ENCODE measurements at places on chromosomes 7 and 10.

DNA sequence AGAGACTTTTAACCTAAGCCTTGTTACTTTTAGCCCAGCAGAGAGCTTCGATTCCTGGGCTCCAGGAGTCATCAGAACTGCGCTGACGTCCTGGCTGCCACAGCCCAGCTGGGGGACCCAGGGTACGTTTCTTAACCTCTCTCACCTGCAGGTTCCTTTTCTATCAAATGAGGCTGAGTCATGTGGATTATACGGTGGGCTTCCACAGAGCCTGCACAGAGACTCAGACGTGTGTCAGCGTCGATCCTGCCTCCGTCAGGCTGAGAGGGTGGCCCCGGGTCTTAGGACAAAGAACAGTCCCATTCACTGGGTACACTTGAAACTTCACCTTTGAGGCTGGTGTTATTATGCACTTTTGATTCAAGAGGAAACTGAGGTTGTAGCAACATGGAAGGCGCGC is 100.7 kb upstream of the FGFR2 start:
- no peak for DNase-seq

GRCh38 chr10:63219749-63220148 is 86.6 kb downstream of the NRBF2 start:
- DNase-seq: no peak

GRCh38 chr10:96524741-96525140 is 11.0 kb upstream of the TLL2 start:
- no peak for DNase-seq

DNA sequence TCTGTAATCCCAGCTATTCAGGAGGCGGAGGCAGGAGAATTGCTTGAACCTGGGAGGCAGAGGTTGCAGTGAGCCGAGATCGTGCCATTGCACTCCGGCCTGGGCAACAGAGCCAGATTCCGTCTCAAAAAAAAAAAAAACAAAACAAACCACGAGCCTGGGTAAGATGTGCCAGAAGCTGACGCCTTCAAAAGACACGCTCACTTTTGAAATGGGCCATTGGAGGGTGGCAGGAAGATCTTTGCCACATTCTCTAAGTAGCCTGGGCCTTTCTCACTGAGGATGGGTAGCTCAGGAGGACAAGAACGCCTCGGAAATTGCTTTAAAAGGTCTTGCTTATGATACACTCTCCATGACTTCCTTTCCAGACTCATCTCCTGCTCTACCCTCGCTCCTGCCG is 172.7 kb downstream of the SH3PXD2A start:
- no peak for DNase-seq

DNA sequence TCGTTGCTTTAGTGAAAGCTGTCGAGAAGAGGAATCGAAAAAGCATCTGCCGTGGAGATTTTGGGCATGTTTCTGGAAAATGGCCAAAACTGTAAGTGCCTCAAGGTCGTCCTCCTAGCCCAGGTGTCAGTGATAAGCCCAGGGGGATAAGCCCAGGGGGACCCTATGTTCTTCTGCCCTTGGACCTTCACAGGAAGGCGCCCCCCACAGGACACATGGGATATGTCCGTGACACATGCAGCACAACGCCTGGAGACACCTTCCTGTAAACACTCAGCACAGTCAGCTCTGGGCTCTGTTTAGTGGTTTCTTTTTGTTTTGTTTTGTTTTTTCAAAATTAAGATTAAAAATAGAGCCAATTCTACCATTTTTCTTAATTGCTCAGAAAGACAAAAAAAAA is 272.7 kb downstream of the KLF6 start:
- DNase-seq: no peak

DNA sequence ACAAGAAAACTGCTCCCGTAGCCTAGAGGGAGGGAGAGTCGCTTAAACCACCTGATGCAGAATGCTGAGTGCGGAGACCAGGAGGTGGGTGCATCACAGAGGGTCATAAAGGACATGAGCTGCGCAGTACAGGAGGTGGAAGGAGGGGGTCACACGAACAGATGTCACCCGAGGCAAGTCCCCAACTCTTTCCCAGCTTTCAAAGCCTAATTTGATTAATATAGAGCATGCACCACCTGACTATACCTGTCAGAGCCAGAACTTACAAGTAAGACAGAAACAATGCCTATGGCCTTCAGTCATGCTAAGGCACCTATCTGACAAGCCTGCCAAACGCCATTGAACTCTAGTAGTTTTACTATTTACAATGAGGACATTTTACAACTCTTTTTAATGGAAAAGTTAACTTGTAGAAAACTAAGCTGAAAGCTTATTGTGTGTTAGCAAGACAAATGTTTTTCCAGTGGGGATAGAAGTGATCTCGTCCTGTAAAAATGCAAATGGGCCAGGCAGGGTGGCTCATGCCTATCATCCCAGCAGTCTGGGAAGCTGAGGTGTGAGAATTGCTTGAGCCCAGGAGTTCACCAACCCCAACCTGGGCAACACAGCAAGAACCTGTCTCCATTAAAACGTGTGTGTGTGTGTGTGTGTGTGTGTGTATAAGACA is 1.1 kb upstream of the VOPP1 start:
- DNase-seq: no peak

DNA sequence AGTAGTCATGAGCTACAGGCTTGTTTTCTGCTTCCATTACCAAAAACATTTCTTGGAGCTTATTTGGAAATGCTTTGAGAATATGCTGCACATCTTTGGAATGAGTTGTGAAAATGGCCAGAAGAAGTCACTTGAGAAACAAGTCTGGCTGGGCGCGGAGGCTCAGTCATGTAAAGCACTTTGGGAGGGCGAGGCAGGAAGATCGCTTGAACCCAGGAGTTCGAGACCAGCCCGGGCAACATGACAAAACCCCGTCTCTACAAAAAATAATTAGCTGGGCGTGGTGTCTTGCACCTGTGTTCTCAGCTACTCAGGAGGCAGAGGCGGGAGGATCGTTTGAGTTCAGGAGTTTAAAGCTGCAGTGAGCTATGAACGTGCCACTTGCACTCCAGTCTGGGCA is 882 bp upstream of the CHCHD1 start:
- no peak for DNase-seq

- DNase-seq: no peak
Observed at GRCh38 chr7:27082171-27082570, 13.6 kb downstream of the HOXA1 start.

Measured in ascending aorta (tissue), 2 donors.